ENCODE measurements at places on chromosomes 2 and 18. TPM values are rescaled to one million over a fixed set of nuclear protein-coding genes. Genes with fewer than 3 reads are reported as not detected.
A peak's percentile ranks its signal among the peaks of the same experiment; 100 is the strongest.

- no peaks in the 10 kb centered on the region for H3K36me3 ChIP-seq
- H3K27me3 ChIP-seq, result no peaks in the 10 kb centered on the region
- DNase-seq, result no peak
- no peak overlapping the region for H3K27ac ChIP-seq
- no peak overlapping the region for H3K4me3 ChIP-seq
Measured at GRCh38 chr2:237429753-237430152, 15.8 kb upstream of the COL6A3 start.

DNA sequence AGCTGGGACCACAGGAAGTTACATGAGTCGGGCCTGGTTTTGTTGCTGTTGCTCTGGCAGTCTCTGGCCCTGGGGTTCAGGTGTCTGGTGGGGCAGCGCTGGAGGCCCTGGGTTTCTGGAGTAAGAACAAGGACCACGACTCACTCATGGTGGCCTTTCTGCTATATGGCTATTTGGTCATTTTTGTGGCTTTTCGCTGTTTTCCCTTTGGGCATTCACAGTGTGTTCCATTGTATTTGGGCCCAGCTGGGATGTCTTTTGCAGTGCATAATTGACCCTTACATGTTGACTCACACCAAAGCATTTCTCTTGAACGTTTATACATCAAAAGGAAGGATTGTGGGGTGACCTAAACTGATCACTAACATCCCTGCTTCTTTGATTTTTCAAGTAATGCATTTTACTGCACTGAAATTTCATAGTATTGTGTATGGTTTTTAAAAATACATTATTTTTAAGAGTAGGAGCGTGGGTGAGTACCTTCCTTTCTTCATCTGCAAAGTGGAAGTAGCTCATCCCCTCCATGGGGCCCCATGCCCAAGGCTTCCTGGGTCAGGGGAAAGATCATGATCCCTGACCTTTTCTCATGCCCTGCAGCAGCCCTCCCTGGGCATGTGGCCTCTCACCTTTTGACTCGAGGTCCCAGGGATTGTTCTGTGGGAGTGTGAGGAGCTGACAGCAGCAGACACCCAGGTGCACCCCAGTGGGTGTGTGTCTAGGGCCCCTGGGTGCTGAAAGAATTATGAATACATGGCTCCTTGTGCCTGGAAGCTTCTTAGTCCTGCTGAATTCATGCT, 225.5 kb downstream of the AGAP1 start:
- H3K27me3 ChIP-seq, result no peaks in the 10 kb centered on the region
- H3K27ac ChIP-seq, result peak overlapping the region; percentile 15
- peaks cover 32% of the 10 kb centered on the region for H3K36me3 ChIP-seq
- peaks cover 30% of the 10 kb centered on the region for H3K4me1 ChIP-seq
- no peak overlapping the region for H3K4me3 ChIP-seq

DNA sequence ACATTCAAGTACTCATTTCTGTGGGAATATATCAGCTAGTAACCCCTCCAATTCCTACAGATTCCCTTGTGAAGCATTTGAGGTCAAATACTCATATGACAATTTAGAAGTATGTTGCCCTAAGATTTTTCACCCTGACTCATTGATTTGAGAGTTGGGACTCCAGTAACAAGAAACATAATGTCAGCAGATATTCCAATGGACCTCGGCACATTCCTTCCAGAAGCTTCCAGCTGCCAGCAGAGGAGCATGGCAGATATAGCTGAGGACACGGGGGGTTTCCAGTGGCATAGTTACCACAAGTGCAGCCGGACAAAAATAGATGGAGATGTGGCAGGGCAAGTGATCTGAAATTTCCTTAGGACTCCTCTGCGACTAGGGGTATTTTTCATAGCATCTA, 101.9 kb upstream of the ARHGAP28 start:
- DNase-seq, result no peak
- H3K27me3 ChIP-seq, result no peaks in the 10 kb centered on the region
- no peak overlapping the region for H3K27ac ChIP-seq
- H3K4me3 ChIP-seq, result no peak overlapping the region
- no peaks in the 10 kb centered on the region for H3K4me1 ChIP-seq

- no peak overlapping the region for H3K27ac ChIP-seq
- no peaks in the 10 kb centered on the region for H3K36me3 ChIP-seq
Measured at GRCh38 chr2:27807476-27807875, 36.0 kb downstream of the MRPL33 start.

GRCh38 chr2:6915399-6915798, 1.8 kb upstream of the RNF144A start:
- H3K27ac ChIP-seq, result no peak overlapping the region
- peaks cover 18% of the 10 kb centered on the region for H3K4me1 ChIP-seq
- H3K4me3 ChIP-seq, result no peak overlapping the region
- DNase-seq, result no peak
- H3K36me3 ChIP-seq, result no peaks in the 10 kb centered on the region

DNA sequence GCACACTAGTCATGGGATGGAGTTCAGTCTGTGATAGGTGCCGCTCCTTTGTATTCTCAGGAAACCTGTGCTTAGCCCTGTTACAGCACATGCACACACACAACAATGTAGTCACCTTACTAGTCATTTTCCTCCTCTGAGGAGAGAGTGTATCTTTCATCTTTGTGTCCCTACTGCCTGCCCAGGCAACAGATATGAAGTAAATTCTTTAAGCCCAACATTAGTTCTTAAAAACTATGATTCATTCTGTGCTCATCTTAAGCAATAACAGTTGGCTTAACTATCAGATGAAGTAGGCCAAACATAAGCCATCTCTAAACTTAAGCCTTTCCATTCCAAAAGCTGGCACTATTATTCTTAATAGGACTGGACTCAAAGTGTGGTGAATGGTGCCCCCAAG, 186.5 kb downstream of the LNPK start:
- H3K4me3 ChIP-seq, result no peak overlapping the region
- H3K36me3 ChIP-seq, result no peaks in the 10 kb centered on the region
- no peak overlapping the region for H3K27ac ChIP-seq
- DNase-seq, result no peak

GRCh38 chr2:96108151-96108540, 8.2 kb downstream of the ADRA2B start:
- no peaks in the 10 kb centered on the region for H3K4me1 ChIP-seq
- DNase-seq, result no peak
- H3K27me3 ChIP-seq, result no peaks in the 10 kb centered on the region
- H3K4me3 ChIP-seq, result no peak overlapping the region
- no peaks in the 10 kb centered on the region for H3K36me3 ChIP-seq

GRCh38 chr18:10833656-10834055, 307.8 kb downstream of the NAPG start:
- no peak for DNase-seq
- H3K4me3 ChIP-seq, result no peak overlapping the region
- no peaks in the 10 kb centered on the region for H3K27me3 ChIP-seq
- H3K36me3 ChIP-seq, result no peaks in the 10 kb centered on the region
- H3K27ac ChIP-seq, result no peak overlapping the region

- peaks cover 6% of the 10 kb centered on the region for H3K27me3 ChIP-seq
- no peaks in the 10 kb centered on the region for H3K36me3 ChIP-seq
Measured at GRCh38 chr18:48254077-48254602, 155.0 kb downstream of the ZBTB7C start.

- no peak for DNase-seq
- peaks cover 18% of the 10 kb centered on the region for H3K36me3 ChIP-seq
- H3K4me3 ChIP-seq, result peak overlapping the region; percentile 92
- peaks cover 16% of the 10 kb centered on the region for H3K4me1 ChIP-seq
Measured at GRCh38 chr2:20351555-20352229, 1.0 kb upstream of the PUM2 start.

DNA sequence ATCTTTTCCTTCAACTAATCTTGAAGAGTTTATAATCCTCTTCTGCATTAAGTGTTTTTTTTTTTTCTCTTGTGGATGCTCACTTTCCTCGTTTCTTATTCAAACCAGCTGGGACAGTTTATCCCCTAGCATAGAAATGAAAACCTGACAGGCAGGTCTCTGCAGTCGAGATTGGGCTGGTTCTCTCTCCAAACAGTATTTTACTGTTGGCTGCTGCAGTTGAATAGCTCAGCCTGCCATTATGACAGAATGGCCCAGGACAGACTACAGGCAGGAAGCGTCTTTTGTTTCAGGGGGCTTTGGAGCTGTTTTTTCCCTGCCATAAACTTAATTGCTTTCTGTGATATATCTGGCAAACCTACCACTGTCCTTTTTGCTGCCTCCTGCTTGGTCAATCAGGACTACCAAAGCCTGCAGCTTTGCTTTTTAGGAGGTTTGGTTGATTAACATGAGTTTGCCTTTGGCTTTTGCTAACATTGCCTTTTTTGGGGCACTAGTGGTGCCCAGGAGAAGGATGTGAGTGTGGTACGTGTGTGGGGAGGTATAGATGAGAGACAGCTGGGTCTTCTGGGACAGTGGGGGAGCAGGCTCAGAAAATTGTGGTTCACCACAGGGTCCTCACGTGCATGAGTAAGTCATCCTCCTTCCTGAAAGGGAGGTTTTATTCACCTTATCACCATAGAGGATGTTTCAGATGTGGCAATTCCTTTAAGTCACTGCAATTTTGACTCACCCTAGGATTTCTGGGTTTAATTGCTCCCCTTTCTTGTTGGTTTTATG, 128.7 kb downstream of the LYPD6B start:
- H3K4me3 ChIP-seq, result no peak overlapping the region
- no peak for DNase-seq
- peaks cover 7% of the 10 kb centered on the region for H3K4me1 ChIP-seq
- H3K27me3 ChIP-seq, result no peaks in the 10 kb centered on the region
- H3K27ac ChIP-seq, result no peak overlapping the region
- peaks cover 2% of the 10 kb centered on the region for H3K36me3 ChIP-seq

GRCh38 chr2:240989451-240990265, 8.8 kb upstream of the SNED1 start:
- peak; percentile 80 for DNase-seq
- H3K27me3 ChIP-seq, result no peaks in the 10 kb centered on the region
- H3K4me3 ChIP-seq, result no peak overlapping the region
- no peak overlapping the region for H3K27ac ChIP-seq
- H3K36me3 ChIP-seq, result no peaks in the 10 kb centered on the region

- H3K4me3 ChIP-seq, result no peak overlapping the region
- no peak for DNase-seq
- H3K4me1 ChIP-seq, result peaks cover 7% of the 10 kb centered on the region
Measured at GRCh38 chr2:203650860-203651613, 55.4 kb upstream of the CD28 start.

DNA sequence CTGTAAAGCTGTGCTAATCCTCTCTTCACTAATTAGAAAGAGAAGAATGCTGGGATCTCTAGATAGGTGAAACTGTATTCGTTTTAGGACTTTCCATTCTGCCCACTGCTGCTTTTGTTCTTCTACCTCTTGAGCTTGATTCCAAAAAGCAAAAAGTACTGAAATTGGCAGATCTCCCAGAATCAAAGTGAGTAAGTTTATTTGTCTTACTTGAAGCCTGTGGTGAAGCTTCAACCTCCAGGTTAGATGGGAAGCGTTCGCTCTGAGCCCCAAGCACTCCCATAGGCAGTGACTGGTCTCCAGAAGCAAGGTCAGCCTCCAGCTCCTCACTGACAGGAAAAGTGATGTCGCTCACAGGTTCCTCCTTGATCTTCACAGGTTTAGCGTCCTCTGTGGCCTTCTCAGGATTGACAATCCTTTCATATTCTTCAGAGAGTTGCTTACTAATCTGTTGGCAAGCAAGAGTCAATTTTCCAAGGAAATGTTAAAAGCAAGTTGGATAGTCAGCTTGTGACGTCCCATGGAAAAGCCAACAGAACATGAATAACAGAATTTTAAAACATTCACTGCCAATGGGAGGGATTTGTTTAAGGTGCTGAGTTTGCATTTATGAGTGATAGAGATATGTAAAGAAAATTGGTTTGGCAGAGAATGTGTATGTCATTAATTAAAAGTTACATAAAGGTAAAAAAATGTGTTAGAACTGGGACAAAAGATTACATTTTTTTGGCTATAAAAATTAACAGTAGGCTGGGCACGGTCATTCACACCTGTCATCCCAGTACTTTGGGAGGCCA, 8.1 kb downstream of the SUPT7L start:
- no peak overlapping the region for H3K4me3 ChIP-seq
- H3K36me3 ChIP-seq, result peaks cover 92% of the 10 kb centered on the region
- no peaks in the 10 kb centered on the region for H3K27me3 ChIP-seq
- peak; percentile 31 for DNase-seq
- no peak overlapping the region for H3K27ac ChIP-seq
- peaks cover 3% of the 10 kb centered on the region for H3K4me1 ChIP-seq

- no peaks in the 10 kb centered on the region for H3K4me1 ChIP-seq
- no peak overlapping the region for H3K4me3 ChIP-seq
- no peaks in the 10 kb centered on the region for H3K36me3 ChIP-seq
- no peak overlapping the region for H3K27ac ChIP-seq
Measured at GRCh38 chr2:4553241-4553640, 849.9 kb downstream of the DCDC2C start.

DNA sequence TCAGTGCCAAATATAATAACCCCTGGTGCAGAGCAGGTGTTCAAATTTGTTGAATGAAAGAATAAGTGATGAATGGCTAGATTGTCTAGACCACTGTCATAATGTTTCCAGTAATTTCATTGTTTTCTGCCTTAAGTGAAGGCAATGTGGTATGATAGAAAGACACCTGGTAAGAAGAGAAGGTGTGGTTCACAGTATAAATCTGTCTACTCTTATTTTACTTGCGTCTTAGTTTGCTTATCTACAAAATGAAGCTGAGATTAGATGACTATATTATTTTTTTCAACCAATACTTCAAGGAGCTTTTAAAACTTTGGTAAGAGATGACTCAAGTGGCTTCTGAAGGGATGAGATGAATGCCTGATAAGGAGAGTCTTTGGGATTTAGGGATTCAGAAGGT, 788.4 kb downstream of the EPHA4 start:
- H3K36me3 ChIP-seq, result no peaks in the 10 kb centered on the region
- no peaks in the 10 kb centered on the region for H3K27me3 ChIP-seq
- no peak for DNase-seq
- H3K4me3 ChIP-seq, result no peak overlapping the region
- H3K4me1 ChIP-seq, result peaks cover 5% of the 10 kb centered on the region

DNA sequence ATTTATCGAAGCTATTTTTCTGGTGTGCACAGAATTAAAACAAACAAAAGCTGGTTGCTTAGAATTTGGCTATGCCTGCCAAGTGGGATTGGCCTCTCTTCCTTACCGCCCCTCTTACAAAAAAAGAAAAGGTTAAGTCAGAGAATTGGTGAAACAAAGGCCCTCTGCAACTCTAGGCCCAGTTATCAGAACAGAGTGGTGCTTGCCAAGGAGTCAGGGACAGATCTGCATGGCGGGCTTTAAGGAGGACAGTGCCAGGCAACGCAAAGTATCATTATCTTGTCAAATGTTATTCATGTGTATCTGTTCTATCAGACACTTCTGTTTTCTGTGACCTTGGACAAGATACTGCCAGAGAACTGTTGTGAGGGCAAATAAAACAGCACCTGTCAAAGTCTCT, 78.3 kb downstream of the TGIF1 start:
- H3K36me3 ChIP-seq, result no peaks in the 10 kb centered on the region
- H3K27me3 ChIP-seq, result no peaks in the 10 kb centered on the region
- no peak overlapping the region for H3K4me3 ChIP-seq
- H3K27ac ChIP-seq, result no peak overlapping the region
- H3K4me1 ChIP-seq, result peaks cover 14% of the 10 kb centered on the region
- DNase-seq, result no peak

BCL2 gene
- 4.2 TPM for total RNA-seq
